ENCODE measurements at places on chromosomes 5 and 9. TPM values are rescaled to one million over a fixed set of nuclear protein-coding genes. Genes with fewer than 3 reads are reported as not detected.

Gene WDR38
- total RNA-seq = not detected

DNA sequence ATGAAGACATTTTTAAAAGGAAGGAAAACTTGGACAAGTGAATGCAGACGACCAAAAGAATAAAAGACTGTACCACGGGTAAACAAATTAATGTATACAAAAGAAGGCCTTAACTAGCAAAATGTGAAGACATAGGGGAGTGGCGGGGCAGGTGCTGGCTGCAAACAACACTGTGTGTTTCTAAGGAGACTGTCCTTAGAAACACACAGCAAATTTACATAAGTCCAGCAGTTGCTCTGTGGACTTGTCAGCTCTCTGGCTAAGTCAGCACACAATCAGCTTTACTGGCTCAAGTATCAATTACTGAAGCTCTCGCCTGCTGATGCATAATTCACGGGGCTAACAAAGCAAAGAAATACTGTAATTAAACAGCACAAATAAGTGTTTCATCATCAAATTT, 24.8 kb downstream of the PTBP3 start:
- no peak for DNase-seq

- DNase-seq = no peak
These were observed 21.2 kb downstream of the NSUN2 start for GRCh38 chr5:6611334-6612256.

DNA sequence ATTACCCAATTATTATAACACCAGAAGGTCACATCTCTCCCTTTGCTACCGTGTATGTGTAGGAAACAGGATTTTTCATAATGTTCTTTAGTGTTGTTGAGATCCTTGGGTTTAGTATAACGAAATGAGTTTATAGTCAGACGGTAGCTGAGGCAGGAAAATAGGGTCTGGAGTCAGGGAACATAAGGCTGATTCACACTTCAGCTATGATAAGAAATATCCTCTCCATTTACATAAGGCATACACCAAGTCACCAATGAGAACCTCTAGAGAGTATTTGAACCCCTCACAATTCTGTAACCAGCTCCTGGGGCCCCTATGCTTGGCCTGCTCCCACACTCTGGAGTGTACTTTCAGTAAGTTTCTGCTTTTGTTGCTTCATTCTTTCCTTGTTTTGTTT, 58.9 kb upstream of the ANKH start:
- DNase-seq = no peak
